Melanocyte of skin (primary cell): ENCODE measurements at places on chromosomes 6 and 20. TPM values are rescaled to one million over a fixed set of nuclear protein-coding genes. Genes with fewer than 3 reads are reported as not detected.

Gene SNX14
- 73.0 and 152 TPM in 2 replicates for total RNA-seq

Gene LIN28B
- under 0.01 TPM in 1 of 2 replicates, not detected in the other for total RNA-seq

Gene THEMIS
- total RNA-seq = not detected in 2 replicates

Gene AKAP12
- 42.3 and 49.1 TPM in 2 replicates for total RNA-seq

Gene TNXB
- total RNA-seq = under 0.01 and 0.15 TPM in 2 replicates

Gene IL20RA
- not detected in 2 replicates for total RNA-seq

Gene TBPL1
- total RNA-seq = 5.5 and 7.6 TPM in 2 replicates

Gene CENPQ
- 6.2 TPM in 2 replicates for total RNA-seq

Gene HFE
- total RNA-seq = 9.1 and 12.4 TPM in 2 replicates

Gene RNF114
- total RNA-seq = 137 and 148 TPM in 2 replicates

Gene BMP2
- total RNA-seq = under 0.01 and 0.31 TPM in 2 replicates

Gene GABRR1
- total RNA-seq = not detected in 2 replicates

Gene TPD52L1
- total RNA-seq = 2.0 and 5.6 TPM in 2 replicates
